ENCODE measurements at places on chromosomes 16 and 17. TPM values are rescaled to one million over a fixed set of nuclear protein-coding genes. Genes with fewer than 3 reads are reported as not detected.

Gene KRTAP4-5
- total RNA-seq, result not detected

Gene HEATR9
- total RNA-seq, result not detected

DNA sequence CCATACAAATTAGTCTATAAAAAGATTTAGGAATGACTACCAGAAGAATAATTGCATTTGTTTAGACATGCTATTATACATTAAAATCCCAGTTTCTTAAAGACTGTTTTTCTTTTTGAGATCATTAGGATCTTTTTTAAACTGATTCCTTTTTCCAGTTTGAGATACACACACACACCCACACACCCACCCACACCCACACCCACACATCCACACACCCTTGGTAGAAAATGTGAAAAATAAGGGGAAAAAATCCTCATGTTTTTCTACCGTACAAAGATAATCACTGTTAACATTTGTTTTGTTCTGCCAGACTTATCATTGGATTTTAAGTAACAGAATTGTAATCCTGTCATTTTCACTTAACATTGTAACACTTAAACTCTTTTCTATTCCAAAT, 27.1 kb upstream of the ABCC11 start:
- no peak for DNase-seq
- no peaks in the 10 kb centered on the region for H3K27me3 ChIP-seq
- H3K27ac ChIP-seq, result no peak overlapping the region

- H3K36me3 ChIP-seq, result no peaks in the 10 kb centered on the region
- no peaks in the 10 kb centered on the region for H3K27me3 ChIP-seq
- H3K27ac ChIP-seq, result no peak overlapping the region
- no peak for DNase-seq
- H3K4me3 ChIP-seq, result no peak overlapping the region
- H3K4me1 ChIP-seq, result no peaks in the 10 kb centered on the region
Observed at GRCh38 chr16:57781349-57781740, 20.9 kb downstream of the KIFC3 start.

DNA sequence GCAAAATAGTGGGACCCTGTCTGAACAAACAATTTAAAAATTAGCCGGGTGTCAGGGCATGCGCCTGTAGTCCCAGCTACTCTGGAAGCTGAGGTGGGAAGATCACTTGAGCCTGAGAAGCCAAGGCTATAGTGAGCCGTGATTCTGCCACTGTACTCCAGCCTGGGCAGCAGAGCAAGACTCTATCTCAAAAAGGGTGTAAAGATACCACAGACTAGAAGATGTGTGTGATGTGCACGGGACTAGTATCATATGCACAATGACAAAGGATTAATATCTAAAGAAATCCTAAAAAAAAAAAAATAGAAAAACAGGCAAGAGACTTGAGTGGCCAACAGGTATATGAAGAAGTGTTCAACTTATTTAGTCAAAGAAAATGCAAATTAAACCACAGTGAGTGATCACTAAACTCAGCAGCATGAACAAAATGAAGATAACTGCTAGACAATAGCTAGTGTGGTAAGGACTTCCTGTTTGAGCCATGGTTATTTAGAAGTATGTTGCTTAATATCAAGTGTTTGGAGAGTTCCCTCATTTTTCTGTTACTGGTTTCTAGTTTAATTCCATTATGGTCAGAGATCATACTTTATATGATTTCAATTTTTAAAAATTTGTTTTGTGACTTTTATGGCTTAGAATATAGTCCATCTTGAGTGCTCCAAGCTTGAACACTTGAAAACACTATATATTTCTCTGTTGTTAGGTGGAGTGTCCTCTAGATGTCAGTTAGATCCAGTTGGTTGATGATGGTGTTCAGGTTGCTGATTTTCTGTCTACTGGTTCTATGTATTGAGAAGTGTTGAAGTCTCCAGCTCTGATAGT, 14.7 kb upstream of the SLX4 start:
- no peaks in the 10 kb centered on the region for H3K4me1 ChIP-seq
- no peak for DNase-seq
- H3K27ac ChIP-seq, result no peak overlapping the region
- no peaks in the 10 kb centered on the region for H3K27me3 ChIP-seq
- H3K36me3 ChIP-seq, result no peaks in the 10 kb centered on the region

GRCh38 chr16:17277981-17278381, 192.8 kb downstream of the XYLT1 start:
- no peak overlapping the region for H3K4me3 ChIP-seq
- no peaks in the 10 kb centered on the region for H3K27me3 ChIP-seq
- H3K4me1 ChIP-seq, result peaks cover 4% of the 10 kb centered on the region
- DNase-seq, result peak; percentile 46

GRCh38 chr17:43778337-43779144, at the start of gene DUSP3:
Gene DUSP3, minus strand, starts transcription at chr17:43778977. Its CDS starts 53 bp downstream, at chr17:43778924.
- peak within 1 kb of the TSS; percentile 87 for H3K27ac ChIP-seq
- no peaks in the 10 kb centered on the region for H3K27me3 ChIP-seq
- H3K36me3 ChIP-seq, result no peaks in the 10 kb centered on the region
- H3K4me1 ChIP-seq, result peaks cover 4% of the 10 kb centered on the region

Gene ANKRD40CL
- not detected for total RNA-seq

DNA sequence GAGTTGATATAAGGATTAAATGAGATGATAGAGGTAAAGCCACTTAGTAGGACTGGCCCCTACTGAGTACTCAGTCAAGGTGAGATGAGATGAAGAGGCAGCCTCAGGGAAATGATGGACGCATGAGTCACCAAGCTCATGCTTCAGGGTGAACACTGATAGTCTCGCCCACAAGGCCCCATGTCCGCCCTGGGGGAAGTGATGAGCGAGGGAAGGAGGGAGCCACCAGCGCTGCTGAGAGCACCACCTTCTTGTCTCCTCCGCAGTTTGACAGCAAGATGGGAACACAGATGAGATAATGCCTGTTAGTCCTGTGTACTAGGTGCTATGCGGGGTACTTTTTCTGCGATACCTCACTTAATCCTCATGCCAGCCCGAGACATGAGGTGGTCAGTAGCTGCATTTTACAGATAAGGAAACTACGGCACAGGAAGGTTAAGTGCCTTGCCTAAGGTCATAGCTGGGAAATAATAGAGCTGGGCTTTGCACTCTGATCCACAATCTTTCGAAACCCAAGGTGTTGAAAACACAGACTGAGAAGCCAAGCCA, 383.0 kb downstream of the CPPED1 start:
- DNase-seq, result no peak
- no peak overlapping the region for H3K4me3 ChIP-seq
- H3K36me3 ChIP-seq, result no peaks in the 10 kb centered on the region
- H3K4me1 ChIP-seq, result peaks cover 2% of the 10 kb centered on the region
- no peaks in the 10 kb centered on the region for H3K27me3 ChIP-seq

DNA sequence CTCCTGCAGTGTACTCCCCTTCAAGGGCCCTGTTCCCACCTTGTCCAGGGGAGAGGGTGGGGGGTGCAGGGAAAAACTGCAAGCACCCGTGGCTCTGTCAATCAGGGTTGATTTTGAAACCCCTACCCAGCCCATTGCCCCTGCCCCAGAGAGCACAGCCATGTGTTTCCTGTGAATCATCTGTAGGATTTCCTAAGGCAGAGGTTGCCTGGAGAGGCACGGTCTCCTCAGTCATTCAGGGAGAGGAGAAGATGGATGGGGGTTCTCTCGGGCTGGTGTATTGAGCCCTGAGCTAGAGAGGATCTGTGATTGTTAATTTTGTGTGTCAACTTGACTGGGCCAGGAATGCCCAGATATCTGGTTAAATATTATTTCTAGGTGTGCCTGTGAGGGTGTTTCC, 3.5 kb upstream of the AGRP start:
- no peak overlapping the region for H3K4me3 ChIP-seq
- no peak for DNase-seq
- H3K27me3 ChIP-seq, result no peaks in the 10 kb centered on the region
- H3K4me1 ChIP-seq, result peaks cover 18% of the 10 kb centered on the region
- H3K36me3 ChIP-seq, result no peaks in the 10 kb centered on the region
- peak overlapping the region; percentile 4 for H3K27ac ChIP-seq

GRCh38 chr16:50040018-50040417, 15.0 kb downstream of the CNEP1R1 start:
- H3K4me3 ChIP-seq, result no peak overlapping the region
- H3K27me3 ChIP-seq, result no peaks in the 10 kb centered on the region
- no peak for DNase-seq

DNA sequence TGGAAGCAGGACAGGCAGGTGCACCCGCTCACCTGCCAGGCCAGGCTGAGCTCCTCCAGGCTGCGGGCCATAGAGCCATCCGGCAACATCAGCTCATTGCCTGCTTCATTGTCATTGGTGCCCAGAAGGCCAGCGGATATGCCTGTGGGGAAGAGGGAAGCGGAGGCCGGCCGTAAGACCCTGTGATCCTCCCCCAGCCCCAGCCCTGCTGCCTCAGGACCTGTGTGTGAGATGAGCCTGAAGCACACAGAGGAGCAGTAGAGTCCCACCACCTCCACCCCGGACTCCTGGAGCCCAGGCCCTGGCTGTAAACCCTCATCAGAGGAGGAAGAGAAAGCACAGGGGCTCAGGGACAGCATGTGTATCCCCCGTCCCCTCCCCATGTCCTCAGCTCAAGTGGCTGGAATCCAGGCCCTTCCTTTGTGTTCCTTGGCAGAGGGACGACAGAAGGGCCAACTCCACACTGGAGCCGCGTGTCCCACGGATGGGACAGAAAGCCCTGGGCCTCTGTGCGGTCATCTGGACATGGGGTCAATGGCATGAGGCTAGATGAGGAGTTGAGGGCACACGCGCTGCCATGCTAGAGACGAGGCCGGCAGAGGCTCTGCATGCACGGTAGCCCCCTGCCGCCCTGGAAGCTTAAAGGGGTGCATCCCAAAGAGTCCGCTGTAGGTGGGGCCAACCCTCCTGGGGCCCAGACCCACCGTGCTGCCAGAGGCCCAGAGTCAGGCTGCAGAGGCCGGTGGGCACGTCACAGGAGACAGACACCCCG, 39.1 kb downstream of the RMI2 start:
- H3K27ac ChIP-seq, result no peak overlapping the region
- H3K4me1 ChIP-seq, result no peaks in the 10 kb centered on the region

DNA sequence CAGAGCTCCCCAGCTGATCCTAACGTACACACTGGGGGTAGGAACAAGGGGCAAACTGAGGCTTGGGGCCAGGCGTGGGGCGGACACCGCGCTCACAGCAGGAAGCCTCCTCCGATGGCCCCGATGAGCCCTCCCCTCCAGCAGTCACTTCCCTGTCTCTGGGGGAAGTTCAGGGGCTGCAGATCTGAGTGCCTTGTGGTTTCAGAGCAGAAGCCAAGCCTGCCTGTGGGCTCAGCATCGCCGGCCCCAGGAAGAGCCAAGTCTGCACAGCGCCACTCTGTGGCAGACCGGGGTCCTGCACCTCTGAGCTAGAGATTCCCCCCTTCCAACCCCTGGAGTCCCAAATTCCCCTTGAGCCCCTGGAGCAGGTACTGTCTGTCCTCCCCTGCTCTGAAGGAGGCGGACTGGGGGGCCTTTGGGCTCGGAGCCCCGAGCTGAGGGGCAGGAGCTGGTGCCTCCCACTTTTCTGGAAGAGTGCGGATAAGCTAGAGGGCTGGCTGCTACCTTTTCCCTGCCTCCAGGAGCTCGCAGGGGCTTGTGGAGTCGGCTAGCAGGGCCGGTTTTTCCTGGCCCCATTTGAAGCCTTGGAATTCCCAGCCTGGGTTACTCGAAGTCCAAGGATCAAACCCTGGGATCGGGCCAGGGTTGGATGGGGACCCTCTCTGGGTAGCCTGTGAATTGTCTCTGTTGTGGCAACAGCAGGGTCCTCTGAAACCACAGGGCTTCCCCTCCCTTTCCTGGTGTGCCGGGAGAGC, 2.9 kb downstream of the GSE1 start:
- DNase-seq, result peak; percentile 62
- no peak overlapping the region for H3K27ac ChIP-seq
- no peak overlapping the region for H3K4me3 ChIP-seq
- no peaks in the 10 kb centered on the region for H3K27me3 ChIP-seq
- peaks cover 14% of the 10 kb centered on the region for H3K4me1 ChIP-seq

DNA sequence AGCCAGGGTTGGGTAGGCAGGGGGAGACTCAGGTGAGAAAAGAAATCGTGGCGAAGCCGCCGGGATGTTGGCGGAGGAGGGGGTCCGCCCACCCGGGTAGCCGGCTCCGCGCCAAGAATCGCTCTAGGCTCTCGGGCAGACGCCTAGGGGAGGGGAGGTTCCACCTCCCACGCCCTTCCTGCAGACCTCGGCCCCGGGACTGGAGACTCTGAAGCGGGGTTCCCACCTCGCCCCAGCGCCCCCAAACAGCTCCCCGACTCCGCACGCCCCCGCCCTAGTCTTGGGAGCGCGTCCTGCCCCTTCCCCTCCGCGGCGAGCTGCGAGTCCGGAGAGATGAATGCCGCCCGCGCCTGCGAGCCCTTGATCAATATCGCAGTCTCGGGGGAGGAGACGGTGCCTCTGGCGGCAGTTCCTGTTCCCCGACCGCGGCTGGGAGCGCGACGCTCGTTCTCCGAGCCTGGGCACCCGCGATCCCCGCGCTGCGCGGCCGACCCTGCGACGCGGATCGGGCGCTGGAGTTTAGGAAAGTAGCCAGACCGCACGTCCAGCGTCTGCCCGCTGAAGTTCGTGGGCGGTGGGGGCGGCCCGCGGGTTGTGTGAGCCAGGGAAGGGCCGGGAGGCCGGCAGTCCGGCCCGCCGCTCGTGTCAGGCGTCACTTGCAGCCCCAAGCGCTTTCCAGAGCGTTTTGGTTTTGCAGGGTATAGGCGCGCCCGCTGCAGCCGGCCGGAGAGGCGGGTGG, 790 bp downstream of the CRHR1 start:
- no peak overlapping the region for H3K27ac ChIP-seq
- peak; percentile 31 for DNase-seq
- H3K36me3 ChIP-seq, result no peaks in the 10 kb centered on the region
- peaks cover 15% of the 10 kb centered on the region for H3K4me1 ChIP-seq

Gene ZNF287
- total RNA-seq, result 6.8 TPM

DNA sequence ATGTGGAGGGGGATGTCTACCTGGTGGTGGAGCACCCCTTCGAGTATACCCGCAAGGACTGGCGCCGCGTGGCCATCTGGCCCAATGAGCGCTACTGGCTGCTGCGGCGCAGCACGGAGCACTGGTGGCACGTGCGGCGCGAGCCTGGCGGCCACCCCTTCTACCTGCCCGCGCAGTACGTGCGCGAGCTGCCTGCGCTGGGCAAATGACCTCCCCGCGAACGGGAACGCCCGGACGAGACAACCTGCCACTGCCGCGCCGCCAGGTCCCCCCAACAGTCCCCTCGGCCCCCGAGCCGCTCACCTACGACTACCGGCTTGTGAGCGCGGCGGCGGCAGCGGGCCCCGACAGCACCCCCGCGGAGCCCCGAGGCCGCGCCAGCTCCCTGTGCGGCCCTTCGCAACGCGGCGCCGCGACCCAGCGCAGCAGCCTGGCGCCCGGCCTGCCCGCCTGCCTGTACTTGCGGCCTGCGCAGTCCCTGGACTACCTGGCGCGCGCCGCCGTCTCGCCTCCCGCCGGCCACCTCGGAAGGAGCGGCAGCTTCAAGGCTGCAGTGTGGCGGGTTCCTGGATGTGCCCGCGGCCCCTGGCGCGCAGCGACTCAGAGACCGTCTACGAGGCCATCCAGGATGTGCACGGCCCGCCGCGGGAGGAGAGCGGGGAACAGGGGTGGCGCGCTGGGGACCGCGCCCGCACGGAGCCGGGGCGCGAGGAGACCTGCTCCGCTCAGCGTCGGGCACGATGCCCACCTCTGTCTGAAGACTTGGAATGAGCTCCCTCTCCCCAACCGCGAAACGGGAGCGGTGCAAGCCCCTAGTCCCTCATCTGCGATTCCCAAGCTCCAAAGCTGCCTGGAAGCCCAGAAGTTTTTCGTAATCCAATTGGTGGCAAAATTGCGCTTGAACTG, 48.7 kb upstream of the AMZ2 start:
- H3K4me1 ChIP-seq, result peaks cover 20% of the 10 kb centered on the region
- H3K27me3 ChIP-seq, result peaks cover 6% of the 10 kb centered on the region
- no peaks in the 10 kb centered on the region for H3K36me3 ChIP-seq
- peak; percentile 27 for DNase-seq
- no peak overlapping the region for H3K4me3 ChIP-seq
- no peak overlapping the region for H3K27ac ChIP-seq

Gene KCNJ16
- total RNA-seq, result 0.15 TPM

Gene BAHCC1
- 7.6 TPM for total RNA-seq

Measured in ovary (tissue), 10 donors.